ENCODE measurements at places on chromosomes 12 and 14.

- no peak for DNase-seq
Measured at GRCh38 chr12:69095765-69096477, 143.4 kb upstream of the CPSF6 start.

GRCh38 chr14:103121846-103122584 is 1.2 kb upstream of the TNFAIP2 start:
- peak; percentile 78 for DNase-seq

DNA sequence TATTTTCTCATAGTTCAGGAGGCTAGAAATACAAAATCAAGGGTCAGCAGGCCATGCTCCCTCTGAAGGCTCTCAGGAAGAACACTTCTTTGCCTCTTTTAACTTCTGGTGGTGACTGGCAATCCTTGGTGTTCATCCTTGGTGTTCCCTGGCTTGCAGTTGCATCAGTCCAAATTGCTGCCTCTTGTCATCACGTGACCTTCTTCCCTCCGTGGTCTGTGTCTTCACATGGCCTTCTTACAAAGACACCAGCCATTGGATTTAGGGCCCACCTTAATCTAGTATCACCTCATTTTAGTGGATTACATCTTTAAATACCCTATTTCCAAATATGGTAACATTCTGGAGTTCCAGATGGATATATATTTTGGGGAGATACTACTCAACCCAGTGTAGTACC is 7.5 kb upstream of the LRRC9 start:
- no peak for DNase-seq

DNA sequence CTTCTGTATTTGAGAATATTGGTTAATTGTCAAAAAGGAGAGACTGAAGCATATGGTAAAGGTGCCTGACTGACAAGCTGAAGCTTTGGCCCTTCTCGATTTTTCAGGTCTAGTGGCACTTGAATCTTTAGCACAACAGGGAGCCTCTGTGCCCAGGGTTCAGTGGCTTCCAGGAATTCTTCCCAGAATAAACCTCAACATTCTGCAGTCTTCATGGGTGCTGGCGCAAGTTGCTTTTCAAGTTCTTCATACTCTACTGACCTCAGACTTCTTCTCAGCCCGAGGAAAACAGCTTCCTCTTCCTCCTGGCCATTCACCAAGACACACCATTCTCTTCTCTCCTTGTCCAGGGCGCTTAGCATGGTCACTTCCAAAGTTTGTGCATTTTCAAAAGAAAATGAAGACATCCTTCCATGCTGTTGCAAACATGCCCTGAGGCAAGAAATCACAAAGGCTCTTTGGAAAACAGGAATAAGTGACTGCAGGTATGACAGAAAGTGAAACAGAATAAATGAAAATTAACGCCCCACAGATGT is 89.9 kb downstream of the MGST1 start:
- DNase-seq = no peak

GRCh38 chr12:109937371-109937770 is 37.3 kb downstream of the TCHP start:
- no peak for DNase-seq

DNA sequence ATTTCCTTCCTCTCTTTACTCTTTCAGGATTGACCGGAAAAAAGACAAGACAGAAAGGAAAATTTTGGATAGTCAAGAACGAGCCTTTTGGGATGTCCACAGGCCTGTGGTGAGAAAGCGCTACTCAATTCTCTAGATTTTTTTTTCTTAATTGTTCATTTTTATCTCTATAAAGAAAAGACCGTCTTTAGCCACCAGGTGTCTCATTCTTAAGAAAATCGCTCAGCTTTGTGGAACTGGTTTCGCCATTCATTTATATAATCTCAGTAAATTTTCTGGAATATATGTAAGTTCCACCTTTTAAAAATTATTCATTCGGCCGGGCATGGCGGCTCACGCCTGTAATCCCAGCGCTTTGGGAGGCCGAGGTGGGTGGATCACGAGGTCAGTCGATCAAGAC is 421.1 kb downstream of the DPF3 start:
- no peak for DNase-seq

- peak; percentile 68 for DNase-seq
Measured at GRCh38 chr12:54300732-54301427, at the start of gene NFE2. NFE2 (minus strand) TSS chr12:54301015; CDS start chr12:54295248, 5,767 bp downstream.

GRCh38 chr12:1947081-1947480 is 28.6 kb upstream of the CACNA2D4 start:
- no peak for DNase-seq

DNA sequence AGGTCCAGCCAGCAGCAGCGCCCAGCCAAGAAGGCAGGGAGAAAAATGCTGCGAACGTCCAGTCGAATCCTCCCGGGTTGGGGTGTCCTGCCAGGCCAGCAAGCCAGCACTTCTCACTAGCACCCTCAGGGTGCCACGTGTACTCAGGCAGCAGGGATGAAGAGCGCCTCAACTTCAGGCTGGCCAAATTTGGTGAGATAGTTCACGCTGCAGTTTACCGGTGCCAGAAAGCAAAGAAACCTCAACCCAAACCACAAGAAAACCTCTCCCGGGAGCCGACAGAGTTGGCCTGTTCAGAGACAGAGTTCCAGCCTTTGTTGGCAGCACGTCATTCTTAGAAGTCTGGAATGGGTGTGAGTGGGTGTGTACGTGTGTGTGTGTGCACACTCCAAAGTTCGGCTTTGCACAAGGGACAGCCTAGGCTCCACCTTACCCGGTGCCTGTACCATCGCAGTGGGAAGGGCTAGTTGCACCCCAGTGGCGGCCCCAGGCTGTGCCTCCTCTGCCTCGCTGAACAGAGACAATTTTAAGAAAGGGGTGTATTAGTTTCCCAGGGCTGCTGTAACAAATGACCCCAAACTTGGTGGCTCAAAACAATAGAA is 42.1 kb downstream of the ELK3 start:
- DNase-seq = no peak

DNA sequence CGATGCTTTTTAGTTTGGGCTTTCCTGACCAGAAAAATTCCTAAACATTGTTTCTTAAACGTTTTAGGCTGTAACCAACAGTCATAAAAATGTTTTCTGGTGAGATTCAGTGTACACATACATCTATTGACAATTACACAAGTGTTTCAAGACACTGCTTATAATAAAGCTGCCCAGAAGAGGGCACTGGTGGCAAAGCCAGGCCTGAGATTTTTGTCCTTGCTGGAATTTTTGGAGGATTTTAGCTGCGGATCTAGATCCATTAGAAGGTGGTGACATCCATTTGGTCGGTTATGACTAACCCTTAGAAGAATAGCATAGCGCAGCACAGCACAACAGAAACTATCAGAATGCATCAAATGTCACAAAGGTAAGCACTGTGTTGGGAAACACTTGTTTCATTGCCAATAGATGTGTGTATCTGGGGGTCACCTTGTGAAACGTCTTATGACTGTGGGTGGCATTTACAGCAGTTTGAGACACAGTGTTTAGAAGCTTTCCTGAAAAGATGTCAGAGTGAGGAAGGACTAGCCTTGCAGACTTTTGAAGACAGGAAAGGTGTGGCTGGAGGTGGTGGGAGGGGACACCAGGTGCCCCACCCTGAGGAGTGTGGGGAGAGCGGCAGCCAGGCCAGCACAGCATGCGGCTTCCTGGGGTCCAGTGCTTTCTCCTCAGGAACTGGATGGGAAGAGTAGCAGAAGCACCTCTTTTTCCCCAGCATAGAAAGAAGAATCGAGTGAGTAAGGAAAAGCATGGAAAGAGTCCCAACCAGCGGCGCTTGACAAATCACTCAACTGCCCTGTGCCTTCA is 54.7 kb upstream of the FKBP4 start:
- peak; percentile 19 for DNase-seq

DNA sequence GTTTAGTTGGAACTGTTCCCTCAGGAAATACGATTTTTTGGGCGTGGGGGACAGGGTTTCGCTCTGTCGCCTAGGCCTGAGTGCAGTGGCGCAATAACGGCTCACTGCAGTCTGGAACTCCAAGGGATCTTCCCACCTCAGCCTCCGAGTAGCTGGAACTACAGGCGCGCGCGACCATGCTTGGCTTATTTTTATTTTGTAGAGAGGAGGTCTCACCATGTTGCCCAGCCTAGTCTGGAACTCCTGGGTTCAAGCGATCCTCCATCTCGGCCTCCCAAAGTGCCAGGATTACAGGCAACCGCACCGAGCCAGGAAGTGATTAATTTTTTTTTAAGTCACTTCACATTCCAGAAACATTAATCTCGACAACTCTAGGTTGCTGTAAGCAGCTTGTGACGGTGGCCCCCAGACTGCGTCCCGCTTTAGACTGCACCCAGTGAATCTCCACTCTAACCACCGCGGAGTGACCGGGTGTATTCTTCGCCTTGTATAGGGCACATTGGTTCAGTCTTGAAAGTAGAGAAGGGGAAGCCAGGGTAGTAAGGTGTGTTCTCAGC is 830 bp upstream of the MIS18BP1 start:
- DNase-seq = no peak

GRCh38 chr14:77478796-77479195 is 19.8 kb downstream of the ISM2 start:
- DNase-seq = no peak

Measured in HTR-8/SVneo (cell line).